ENCODE measurements at places on chromosomes 6 and 20.

DNA sequence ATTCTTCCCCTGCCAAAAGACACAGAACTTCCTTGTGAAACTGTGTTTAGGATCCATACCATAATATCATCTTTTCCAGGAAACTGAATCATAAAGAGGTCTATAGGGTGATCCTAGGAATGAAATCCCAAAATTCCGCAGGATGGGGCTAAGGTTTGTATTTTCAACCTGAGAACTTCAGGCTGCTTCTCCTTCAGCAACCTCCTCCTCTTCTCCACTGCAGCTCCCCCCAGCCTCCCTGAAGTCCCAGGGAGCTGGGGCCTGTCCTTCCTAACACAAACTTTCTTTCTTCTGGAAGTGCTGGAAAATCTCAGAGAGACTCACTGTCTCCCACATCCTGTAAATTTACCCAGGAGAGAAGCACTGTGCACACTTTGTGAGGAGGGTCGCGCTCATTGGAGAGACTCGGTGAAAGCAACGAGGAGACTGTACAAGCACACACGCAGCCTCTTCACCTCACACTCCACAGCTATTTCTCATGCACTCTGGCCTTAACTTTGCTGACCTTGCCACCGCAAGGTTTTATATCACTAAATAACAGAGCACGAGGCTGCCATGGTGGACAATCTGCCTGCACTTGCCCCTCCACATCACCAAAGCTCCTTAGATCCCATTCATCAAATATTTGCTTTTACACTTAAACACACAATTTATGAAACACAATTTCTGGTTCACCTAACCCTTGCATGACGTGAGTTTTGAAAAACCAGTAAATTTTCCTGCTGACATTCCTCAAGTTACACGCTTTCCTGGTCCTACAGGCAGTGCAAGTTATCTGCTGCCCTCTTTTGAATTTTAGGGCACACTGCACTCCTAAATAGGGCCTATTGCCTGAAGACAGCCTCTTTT is 14.3 kb downstream of the ID4 start:
- no peak for DNase-seq

DNA sequence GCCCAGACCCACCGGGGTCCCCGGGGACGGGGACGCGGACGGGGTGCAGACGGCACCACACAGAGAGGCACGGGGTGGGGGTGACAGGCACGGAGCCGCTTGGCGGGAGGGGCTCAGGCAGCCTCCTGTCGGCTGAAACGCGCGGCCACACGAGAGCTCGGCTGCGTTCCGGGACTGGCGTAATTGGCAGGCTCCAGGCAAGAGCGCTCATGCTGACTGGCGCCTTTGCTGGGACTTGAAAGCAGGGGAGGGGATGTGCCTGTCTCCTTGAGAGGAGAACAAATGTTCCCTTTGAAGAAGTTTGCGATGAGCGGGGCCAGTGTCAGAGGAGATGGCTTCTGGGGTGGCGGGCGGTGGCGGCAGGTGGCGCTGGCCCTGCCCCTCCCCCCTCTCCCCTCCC is 25.8 kb downstream of the BHLHE23 start:
- DNase-seq: no peak

GRCh38 chr6:100693249-100693927 is 187.7 kb downstream of the ASCC3 start:
- DNase-seq: no peak

- DNase-seq: no peak
These were observed 52.7 kb downstream of the TRAF3IP2 start for GRCh38 chr6:111552958-111553357.

GRCh38 chr6:101513181-101513580 is 119.7 kb downstream of the GRIK2 start:
- no peak for DNase-seq

- DNase-seq: peak; percentile 39
These were observed 362.6 kb downstream of the EPM2A start for GRCh38 chr6:145372671-145373151.

- no peak for DNase-seq
These were observed 72.0 kb upstream of the TBX18 start for GRCh38 chr6:84836366-84836765.

GRCh38 chr20:45044084-45044573 is 56.8 kb downstream of the KCNS1 start:
- no peak for DNase-seq
